Midbrain (tissue), 1 donor: ENCODE measurements at places on chromosomes 12 and 14.

DNA sequence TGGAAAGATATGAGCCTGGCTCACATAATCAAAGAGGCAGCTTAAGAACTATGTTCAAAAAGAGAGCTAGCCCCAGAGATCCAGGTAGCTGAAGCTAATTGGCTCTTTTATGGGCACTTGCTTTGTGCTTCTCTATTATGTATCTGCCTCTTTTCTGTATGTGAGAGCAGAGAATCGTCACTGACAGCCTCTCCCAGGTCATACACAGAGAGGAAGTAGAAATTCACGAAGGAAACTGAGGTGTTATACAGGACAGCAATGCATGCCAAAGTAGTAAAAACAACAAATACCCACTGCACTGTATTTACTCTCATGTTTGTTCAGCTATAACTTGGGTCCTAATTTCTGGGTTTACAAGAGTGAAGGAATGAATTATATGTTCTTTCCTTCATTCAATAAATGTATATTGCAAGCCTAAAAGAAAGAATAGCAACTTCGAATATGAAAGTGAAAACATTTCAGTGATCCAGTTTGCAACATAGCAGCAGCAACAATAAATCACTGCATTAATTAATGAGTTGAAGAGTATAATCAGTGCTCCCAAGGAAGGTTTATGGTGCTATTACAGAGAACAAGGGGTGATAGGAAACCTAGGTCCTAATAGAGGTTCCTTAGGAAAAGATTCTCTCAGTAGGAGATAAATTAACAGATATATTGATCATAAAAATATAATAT, 47.1 kb upstream of the ATXN7L3B start:
- no peak for DNase-seq

DNA sequence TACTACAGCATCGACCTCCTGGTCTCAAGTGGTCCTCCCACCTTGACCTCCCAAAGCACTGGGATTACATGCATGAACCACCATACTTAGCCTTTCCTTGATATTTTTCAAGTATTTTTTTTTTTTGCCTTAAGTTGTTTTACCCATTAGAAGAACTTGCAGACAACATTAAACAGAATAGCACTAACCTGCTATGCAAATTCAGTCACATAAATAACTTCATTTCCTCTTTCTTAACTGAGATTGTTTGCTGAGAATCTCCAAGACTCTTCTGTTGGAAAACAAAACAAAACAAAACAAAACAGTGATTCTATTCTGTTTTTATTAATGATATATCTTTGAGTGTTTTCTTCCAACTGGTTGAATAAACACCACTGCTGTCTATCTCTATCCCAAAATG, 115.9 kb upstream of the IFNG-AS1 start:
- DNase-seq = no peak

DNA sequence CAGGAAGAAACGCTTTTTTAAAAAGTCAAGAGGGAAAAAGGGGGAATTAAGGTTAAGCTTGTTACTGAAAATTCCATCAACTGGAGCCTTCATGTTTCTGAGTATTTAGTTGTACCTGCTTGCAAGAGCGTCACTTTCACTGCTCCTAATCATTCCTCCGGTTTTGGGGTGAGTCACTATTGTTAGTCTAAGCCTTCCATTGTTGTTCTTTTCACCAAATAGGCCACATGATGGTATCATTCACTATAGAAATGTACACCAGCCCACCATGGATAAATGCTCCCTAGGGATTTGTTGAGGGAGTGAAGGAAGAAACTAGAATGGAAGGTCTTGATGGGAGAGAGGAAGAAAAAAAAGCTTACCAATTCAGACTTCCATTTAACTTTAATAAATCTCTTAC, 3.0 kb downstream of the IL22 start:
- no peak for DNase-seq

GRCh38 chr14:101827286-101827685, 65.8 kb downstream of the PPP2R5C start:
- DNase-seq = no peak

GRCh38 chr12:10140001-10140400, 10.0 kb upstream of the CLEC7A start:
- DNase-seq = peak; percentile 38

DNA sequence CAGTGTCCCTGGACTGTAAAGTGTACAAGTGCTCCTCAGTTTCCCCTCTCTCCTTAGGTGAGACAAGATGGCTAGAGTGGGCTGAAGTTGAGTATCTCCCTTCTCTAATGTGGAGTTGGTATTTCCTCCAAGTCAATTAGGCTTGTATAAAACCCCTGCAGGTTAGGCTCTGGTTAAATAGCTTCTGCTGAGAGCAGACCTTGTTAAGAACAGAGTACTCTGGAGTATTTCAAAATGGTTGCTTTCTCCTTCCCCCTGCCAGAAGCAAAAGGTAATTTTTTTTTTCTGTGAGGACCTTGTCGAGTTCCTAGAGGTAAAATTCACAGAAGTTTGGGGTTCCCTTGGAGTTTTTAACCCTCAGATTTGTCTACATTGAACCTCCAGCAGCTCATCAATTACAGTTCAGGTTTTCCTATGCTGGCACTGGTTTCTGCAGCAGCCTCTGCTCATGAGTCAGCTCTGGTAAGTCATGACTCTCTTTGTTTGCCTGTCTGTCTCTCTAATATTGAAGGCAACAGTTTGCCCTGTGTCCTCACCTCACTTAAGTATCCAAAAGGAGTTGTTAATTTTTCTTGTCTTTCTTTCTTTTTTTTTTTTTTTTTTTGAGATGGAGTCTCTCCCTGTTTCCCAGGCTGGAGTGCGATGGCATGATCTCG, 27.8 kb upstream of the GLIPR1 start:
- DNase-seq = no peak

- DNase-seq = no peak
These were observed 103.7 kb downstream of the ERC1 start for GRCh38 chr12:1094714-1095113.

GRCh38 chr12:41228066-41228820, 40.1 kb downstream of the PDZRN4 start:
- no peak for DNase-seq

GRCh38 chr14:95675486-95675885, 10.7 kb upstream of the TCL1B start:
- no peak for DNase-seq

- peak; percentile 59 for DNase-seq
These were observed 73.7 kb downstream of the CIT start for GRCh38 chr12:119803381-119803791.

GRCh38 chr12:69966409-69966808, 141.4 kb downstream of the MYRFL start:
- no peak for DNase-seq

DNA sequence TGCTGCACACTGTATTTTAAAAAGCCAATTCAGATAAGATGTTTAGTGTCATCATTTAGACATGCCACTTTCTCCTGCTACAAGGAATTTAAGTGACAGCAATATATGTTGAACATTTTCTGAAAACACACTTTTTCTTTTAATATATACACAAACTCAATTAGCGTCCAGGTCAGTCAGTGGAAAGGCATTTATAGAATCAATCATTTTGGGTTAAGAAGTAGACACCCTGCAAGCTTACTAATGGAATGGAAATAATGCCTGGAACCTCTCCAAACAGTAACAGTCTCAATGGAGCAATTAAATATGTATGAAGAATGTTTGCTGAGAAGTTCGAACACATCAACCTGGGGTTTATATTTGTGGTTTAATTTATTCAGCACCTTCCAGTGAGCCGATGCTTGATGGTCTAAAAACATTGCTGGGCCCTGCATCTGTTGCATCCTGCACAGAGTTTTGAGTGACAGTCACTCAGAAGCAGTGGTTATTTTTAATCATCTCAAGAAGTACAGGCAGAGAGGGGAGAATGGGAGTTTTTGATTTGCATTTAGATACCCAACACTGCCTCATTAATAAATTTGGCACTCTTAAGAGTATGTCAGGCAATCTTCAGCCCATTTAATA, 410.7 kb downstream of the TMEM117 start:
- no peak for DNase-seq

DNA sequence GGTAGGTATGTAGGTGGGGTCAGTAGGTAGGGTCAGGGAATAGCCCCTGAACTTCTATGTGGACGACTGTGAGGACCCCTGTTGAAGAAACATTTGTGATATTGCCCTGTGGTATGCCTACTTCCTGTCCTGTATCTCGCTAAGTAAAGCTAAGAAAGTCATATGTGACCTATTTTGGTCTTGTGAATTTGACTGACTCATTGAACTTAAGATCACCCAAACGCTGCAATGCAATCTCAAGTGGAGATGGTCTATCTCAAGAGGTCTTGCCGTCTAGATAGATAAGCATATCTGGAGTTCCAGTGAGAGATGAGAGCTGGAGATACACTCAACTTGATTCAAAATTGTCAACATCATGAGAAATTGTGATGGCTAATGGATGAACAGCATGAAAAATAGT, 73.8 kb downstream of the TRAFD1 start:
- no peak for DNase-seq

DNA sequence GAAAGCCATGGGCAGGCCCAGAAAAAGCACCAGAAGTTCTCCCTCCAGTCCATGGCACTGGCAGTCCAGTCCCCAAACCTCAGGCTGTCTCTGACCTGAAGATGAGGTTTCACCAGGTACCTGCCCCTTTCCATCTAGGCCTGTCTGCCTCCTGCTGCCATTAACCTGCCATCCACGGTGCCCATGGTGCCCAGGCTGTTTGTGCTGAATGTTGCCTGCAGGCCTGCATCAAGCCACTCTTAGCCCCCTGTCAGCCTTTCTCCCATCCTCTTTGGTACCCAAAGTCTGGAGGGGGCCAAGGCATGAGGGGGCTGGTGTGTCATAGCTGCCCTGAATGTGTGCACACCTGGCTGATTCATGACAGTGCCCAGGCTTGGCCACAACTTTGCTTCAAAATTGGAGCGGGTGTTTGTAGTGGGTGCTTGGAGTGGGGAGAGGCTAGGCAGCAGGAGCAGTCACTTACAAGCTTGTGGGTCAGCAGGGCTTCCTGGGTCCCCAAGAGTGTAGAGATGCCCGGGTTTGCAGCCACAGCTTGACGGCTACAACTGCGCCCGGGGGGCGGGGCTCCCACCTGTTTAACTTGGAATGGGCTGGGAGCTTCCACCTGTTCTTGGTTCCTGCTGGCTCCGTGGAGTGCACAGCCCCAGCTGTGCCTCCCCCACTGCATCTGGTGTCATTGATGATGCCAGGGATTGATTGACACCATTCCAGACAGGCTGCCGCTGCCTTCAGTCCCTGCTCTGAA, 88.5 kb downstream of the GPHN start:
- no peak for DNase-seq

- no peak for DNase-seq
These were observed 178.6 kb downstream of the EFCAB11 start for GRCh38 chr14:89775946-89776345.

DNA sequence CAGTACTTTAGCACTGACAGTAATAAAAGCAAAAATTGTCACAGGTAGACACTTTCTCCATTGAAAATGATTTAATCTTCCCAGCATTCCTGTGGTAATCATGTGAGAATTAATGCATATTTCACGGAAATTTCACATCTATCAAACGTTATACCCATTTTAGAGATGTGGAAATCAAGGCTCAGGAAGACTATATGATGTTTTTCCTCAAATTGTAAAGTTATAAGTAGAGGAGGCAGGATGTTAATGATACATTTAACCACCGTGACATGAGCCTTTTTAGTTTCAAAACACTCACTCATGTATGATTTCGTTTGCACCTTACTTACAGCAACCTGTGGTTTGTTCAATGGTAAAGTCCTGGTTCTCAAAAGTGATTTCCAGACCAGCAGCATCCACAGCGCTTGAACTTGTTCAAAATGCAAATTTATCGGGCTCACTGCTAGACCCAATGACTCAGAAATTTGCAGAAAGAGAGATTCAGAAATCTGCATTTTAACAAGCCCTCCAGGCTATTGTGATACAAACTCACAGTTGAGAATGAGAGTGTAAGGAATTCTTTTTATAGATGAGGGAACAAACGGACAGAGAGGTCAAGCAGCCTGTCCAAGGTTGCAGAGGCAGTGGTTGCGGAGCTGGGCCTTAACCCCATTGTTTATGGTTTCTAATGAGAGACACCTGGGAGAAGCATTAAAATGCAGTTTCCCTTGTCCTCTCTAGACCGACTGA, 654.8 kb upstream of the TBX3 start:
- no peak for DNase-seq

DNA sequence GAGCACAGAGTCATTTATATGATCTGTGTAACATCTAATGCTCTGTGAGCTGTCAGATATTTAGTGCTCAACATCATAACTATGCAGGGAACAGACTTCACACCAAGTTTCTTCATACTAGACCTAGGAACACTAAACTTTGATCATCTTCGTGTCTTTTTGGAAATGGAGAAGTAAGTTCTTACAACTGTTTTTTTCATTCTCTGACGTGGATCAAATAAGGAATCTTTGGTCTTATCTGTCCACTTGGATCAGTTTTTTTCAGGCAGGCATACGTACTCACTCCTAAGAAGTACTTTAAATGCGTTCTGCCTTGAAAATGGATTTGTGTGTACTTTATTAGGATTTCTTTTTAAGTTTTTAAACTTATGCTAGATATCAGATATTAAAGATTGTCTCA, 191.0 kb downstream of the FBXL14 start:
- no peak for DNase-seq

DNA sequence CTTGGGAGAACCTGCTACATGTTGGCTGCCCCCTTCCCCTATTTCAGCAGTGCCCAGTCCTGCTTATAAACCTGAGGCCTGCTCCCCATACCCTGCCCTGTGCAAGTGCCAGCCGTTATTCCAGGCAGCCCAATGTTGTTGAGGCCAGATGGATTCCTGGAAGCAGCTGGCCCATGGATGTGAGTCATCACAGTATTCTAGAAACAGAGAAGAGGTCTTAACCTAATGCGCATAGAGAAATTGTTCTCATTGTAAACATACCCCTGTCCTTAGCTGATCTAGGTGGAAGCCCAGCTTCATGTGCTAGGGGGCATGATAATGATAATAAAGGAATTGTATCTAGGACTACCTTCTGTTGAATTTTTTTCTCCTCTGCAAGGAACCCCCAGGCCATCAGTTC, 69.7 kb downstream of the TSPAN11 start:
- DNase-seq = no peak

DNA sequence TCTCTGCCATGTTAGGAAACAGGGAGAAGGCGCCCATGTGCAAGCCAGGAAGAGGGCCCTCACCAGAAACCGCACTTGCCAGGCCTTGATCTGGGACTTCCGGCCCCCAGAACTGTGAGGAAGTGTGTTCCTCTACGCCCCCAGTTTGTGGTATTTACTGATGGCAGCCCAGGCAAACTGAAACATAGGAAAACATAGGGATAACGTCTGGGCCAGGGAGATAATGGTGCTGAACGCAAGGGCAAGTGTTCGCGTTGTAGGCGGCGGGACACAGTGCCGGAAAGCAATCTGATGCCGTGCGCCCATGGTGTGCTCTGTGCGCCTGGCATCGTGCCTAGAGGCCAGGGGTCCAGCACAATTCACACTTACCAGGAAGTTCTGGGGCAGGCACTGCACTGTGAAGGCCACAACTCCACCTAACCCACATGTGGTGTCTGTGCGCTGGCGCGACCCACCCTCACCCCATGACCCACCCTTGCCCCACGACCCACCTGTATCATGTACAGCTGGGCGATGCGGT, 53.6 kb downstream of the ARL6IP4 start:
- DNase-seq = no peak
